ENCODE measurements at places on chromosomes 16 and 17.

- DNase-seq: no peak
Measured at GRCh38 chr16:82917886-82918595, 291.3 kb downstream of the CDH13 start.

DNA sequence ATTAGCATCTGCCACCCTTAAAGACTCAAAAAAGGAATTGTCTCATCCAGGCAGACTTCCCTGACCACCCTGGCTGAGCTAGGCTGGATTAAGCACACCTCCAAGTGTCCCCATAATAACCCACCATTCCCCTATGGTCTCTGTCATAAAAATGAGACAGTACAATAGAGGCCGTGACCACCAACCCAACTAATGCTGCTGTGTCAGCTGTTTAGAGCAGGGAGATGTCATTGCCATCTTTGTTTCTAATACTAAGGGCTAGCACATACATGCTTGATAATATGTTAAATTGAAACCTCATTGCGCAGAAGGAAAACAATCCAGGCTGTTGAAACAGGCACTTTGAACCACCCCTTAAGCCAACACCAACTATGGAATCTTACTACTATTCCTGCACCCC lies 7.2 kb upstream of the ADAMTS18 start:
- DNase-seq: no peak

DNA sequence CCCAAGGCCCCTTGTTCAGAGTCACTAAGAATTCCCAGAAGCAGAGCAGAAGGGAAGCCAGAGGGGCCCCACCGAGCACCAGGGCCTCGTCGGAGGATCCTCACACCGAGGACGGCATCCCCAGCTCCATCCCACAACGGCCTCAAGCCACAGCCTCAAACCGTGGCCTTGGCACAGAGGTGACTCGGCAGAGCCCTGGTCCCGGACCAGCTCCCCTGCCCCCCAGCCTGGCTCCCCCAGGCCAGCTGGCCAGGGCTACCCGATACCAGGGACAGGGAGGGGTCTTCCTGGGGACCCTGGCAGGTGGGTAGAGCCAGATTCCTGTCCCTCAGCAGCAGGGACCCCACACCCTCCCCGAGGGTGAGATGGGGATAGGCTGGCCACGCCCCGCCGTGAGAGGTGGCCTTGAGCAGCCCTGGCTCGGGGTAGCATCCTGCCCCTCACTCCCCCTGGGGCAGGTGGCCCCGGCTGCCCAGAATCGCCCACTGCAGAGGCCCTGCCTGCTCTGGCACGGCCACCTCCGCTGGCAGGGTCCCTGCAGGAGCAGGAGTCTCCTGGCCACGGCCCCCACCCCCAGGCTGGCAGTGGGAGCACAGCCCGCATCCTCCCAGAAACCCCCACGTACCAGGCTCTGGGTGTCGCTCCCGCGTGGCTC lies 5.6 kb upstream of the PVALEF start:
- no peak for DNase-seq

GRCh38 chr17:67198131-67198530 lies 46.9 kb downstream of the HELZ start:
- no peak for DNase-seq

GRCh38 chr17:18236494-18236893 lies 11.1 kb downstream of the LLGL1 start:
- no peak for DNase-seq

GRCh38 chr16:89552913-89553312 lies 7.6 kb upstream of the RPL13 start:
- no peak for DNase-seq

DNA sequence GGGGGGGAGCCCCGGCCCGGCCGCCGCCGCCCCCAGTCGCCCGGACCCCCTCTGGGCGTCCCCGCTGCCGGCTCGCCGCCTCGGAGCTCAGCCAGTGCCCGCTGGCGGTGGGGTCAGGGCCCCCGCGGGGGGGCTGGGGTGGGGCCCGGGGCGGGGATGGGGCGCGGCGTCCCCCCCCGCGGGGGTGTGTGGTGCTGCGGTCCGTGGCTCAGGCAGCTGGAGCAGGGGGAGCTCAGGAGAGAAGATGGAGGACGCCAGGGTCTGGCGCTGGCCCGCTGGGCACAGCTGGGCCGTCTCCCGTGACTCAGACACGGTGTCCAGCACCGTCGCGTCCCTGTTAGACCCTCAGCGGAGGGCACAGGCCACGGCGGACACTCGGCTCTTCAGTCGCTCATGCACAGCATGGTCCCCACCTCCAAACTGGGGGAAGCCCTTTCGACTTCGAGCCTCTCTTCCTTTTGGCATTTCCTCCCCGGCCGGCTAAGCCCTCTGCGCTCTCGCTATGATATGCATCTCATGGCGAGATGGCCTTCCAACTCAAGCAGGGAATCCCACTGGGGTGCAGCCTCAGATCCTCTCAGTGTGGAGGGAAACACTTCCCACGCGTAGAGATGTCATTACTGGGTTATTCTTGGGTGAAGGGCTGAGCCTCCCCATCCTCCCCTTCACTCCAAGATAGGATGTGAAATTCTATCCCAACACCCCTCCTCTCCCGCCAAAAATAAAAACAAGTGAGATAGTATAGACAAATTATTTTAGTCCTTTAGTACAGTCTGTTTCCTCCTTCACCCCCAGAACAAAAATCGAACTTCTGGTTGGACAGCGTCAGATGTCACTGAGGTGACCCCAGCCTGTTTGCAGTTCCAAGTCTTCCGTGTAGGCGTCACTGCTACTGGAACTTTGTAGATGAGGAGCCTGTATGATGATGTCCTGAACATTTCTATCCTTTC lies 522 bp upstream of the VEZF1 start:
- DNase-seq: peak; percentile 70
